ENCODE measurements at places on chromosomes 1 and 21. TPM values are rescaled to one million over a fixed set of nuclear protein-coding genes. Genes with fewer than 3 reads are reported as not detected.

Gene S100A1
- total RNA-seq, result 0.40 TPM

Gene LRP8
- 1.1 TPM for total RNA-seq

Gene FALEC
- total RNA-seq, result not detected

Gene BARHL2
- not detected for total RNA-seq

Gene FCRL5
- 0.19 TPM for total RNA-seq

Gene ZNF593OS
- not detected for total RNA-seq

Gene HDGF
- total RNA-seq, result 148 TPM

Gene CCDC27
- not detected for total RNA-seq

Gene NUDT4B
- 17.6 TPM for total RNA-seq

Gene LEFTY2
- not detected for total RNA-seq

Gene DYNLT4
- not detected for total RNA-seq

Gene TUT4
- total RNA-seq, result 18.7 TPM

Gene MRPL55
- total RNA-seq, result 72.4 TPM

Gene KCNE2
- total RNA-seq, result not detected

Gene TGFB2
- total RNA-seq, result 0.18 TPM

Gene PRRX1
- 0.12 TPM for total RNA-seq

Gene OXCT2
- total RNA-seq, result 0.35 TPM

Gene RABGGTB
- total RNA-seq, result 36.4 TPM

Gene SLC9C2
- total RNA-seq, result not detected

Gene CLCNKB
- not detected for total RNA-seq

Gene PGLYRP4
- total RNA-seq, result not detected

Gene NPR1
- 5.5 TPM for total RNA-seq

Gene SPATA1
- total RNA-seq, result 0.31 TPM

Gene HMGN2
- total RNA-seq, result 99.6 TPM

Gene C1orf226
- 32.7 TPM for total RNA-seq

Gene LCE2C
- total RNA-seq, result not detected

Gene TSTD1
- total RNA-seq, result 16.3 TPM

Gene RSPH1
- total RNA-seq, result 0.25 TPM

Gene LY9
- 0.98 TPM for total RNA-seq

Gene FHAD1
- total RNA-seq, result 0.12 TPM

Gene FCRL6
- total RNA-seq, result 0.62 TPM

Gene LMX1A
- total RNA-seq, result not detected

Gene LCE1C
- not detected for total RNA-seq

Gene IL6R
- total RNA-seq, result 85.5 TPM

Gene C1QB
- 149 TPM for total RNA-seq

Gene SAMSN1
- total RNA-seq, result 3.0 TPM

Gene CELA3B
- not detected for total RNA-seq

Gene AJAP1
- 0.16 TPM for total RNA-seq

Gene C8A
- total RNA-seq, result 297 TPM

Gene CFAP107
- not detected for total RNA-seq

Gene THEMIS2
- total RNA-seq, result 14.3 TPM

Gene PGLYRP3
- not detected for total RNA-seq

Gene SH2D2A
- total RNA-seq, result 0.32 TPM
